ENCODE measurements at places on chromosomes 13 and 19.
A peak's percentile ranks its signal among the peaks of the same experiment; 100 is the strongest.

DNA sequence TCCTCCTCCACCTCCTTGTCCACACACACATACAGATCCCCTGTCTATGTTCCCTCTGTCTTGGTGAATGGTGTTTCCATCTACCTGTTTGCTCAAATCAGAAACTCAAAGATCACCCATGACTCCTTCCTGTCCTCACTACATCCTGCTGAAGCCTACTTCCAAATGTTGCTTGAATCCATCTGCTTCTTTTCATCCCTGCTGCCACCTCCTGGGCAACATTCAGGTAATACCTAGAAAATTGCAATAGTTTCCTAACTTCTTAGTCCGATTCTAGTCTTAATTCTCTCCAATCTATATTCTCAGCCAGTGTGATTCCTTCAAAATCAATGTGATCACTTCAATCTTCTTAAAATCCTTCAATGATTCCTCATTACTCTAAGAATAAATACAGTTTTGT, 155.5 kb upstream of the STARD13 start:
- no peaks in the 10 kb centered on the region for H3K27me3 ChIP-seq
- no peaks in the 10 kb centered on the region for H3K36me3 ChIP-seq
- H3K4me1 ChIP-seq, result no peaks in the 10 kb centered on the region
- peak; percentile 76 for DNase-seq
- no peak overlapping the region for H3K27ac ChIP-seq
- H3K4me3 ChIP-seq, result no peak overlapping the region

- no peaks in the 10 kb centered on the region for H3K4me1 ChIP-seq
- no peak overlapping the region for H3K27ac ChIP-seq
- no peaks in the 10 kb centered on the region for H3K27me3 ChIP-seq
- DNase-seq, result no peak
- H3K4me3 ChIP-seq, result no peak overlapping the region
Observed at GRCh38 chr13:75841905-75842304, 205.8 kb downstream of the LMO7 start.

DNA sequence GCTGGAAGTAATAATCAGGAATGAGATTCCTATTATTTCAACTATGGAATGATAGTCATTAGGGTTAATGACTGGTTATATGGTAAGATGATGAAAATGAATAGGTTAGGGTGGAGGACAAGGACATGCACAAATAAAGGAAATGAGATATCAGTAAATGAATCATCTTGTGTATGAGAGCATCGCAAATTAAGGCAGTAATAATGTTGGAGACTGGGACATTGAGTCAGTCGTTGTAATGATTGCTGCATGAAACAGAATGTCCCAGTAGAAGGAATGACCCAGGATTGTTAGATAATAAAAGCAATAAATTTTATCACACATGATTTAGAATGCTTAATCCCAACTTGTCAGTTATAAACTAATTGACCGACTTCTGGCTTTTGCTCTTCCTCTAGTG, 1733.7 kb upstream of the PCDH20 start:
- no peak for DNase-seq
- H3K4me1 ChIP-seq, result no peaks in the 10 kb centered on the region
- H3K36me3 ChIP-seq, result no peaks in the 10 kb centered on the region
- no peaks in the 10 kb centered on the region for H3K27me3 ChIP-seq
- H3K27ac ChIP-seq, result no peak overlapping the region

- no peaks in the 10 kb centered on the region for H3K27me3 ChIP-seq
- H3K27ac ChIP-seq, result no peak overlapping the region
- no peak overlapping the region for H3K4me3 ChIP-seq
- H3K36me3 ChIP-seq, result no peaks in the 10 kb centered on the region
Observed at GRCh38 chr19:57057036-57057686, 62.6 kb upstream of the USP29 start.

DNA sequence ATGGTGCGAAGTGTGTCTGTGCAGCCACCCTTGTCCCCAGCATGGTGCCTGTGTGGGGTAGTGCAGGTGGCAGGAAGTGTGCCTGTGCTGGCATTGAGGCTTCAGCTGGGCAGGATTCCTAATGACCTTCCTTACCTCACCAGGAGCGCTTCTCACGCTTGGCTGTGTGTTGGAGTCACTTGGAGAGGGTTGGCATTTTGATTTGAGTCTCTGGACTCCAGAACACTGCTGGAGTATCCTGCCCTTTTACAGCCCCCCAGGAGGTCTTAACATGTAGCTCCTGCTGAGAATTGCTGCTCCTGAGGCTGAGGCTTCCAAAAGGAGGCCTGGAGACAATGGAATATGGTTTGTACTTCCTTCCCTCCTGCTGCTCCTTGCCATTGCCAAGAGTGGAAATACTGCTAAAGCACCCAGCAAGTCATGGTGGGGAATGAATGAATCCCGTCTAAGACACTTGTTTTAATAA, 87.1 kb downstream of the ARHGEF7 start:
- H3K27ac ChIP-seq, result no peak overlapping the region
- no peak overlapping the region for H3K4me3 ChIP-seq
- DNase-seq, result peak; percentile 66
- no peaks in the 10 kb centered on the region for H3K27me3 ChIP-seq
- no peaks in the 10 kb centered on the region for H3K36me3 ChIP-seq

- H3K4me1 ChIP-seq, result peaks cover 5% of the 10 kb centered on the region
- peak overlapping the region; percentile 66 for H3K4me3 ChIP-seq
- peak; percentile 93 for DNase-seq
- no peaks in the 10 kb centered on the region for H3K27me3 ChIP-seq
- H3K27ac ChIP-seq, result no peak overlapping the region
Observed at GRCh38 chr19:15432629-15433518, 14.1 kb upstream of the AKAP8L start.

- no peaks in the 10 kb centered on the region for H3K27me3 ChIP-seq
- H3K4me1 ChIP-seq, result no peaks in the 10 kb centered on the region
- DNase-seq, result no peak
- no peak overlapping the region for H3K4me3 ChIP-seq
Observed at GRCh38 chr13:95123726-95124125, 177.5 kb downstream of the ABCC4 start.

DNA sequence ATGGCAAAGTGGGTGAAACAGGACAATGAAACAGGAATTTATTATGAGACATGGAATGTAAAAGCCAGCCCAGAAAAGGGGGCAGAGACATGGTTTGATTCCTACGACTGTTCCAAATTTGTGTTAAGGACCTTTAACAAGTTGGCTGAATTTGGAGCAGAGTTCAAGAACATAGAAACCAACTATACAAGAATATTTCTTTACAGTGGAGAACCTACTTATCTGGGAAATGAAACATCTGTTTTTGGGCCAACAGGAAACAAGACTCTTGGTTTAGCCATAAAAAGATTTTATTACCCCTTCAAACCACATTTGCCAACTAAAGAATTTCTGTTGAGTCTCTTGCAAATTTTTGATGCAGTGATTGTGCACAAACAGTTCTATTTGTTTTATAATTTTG, 8.6 kb downstream of the CLN5 start:
- no peaks in the 10 kb centered on the region for H3K36me3 ChIP-seq
- DNase-seq, result no peak
- no peak overlapping the region for H3K4me3 ChIP-seq
- no peak overlapping the region for H3K27ac ChIP-seq

DNA sequence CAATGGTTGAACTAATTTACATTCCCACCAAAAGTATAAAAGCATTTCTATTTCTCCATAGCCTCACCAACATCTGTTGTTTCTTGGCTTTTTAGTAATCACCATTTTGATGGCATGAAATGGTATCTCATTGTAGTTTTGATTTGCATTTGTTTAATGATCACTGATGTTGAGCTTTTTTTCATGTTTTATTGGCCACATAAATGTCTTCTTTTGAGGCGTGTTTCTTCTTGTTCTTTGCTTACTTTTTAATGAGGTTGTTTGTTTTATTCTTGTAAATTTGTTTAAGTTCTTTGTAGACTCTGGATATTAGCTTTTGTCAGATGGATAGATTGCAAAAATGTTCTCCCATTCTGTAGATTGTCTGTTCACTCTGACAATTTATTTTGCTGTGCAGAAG, 28.2 kb downstream of the ZNF714 start:
- no peak overlapping the region for H3K27ac ChIP-seq
- H3K4me1 ChIP-seq, result no peaks in the 10 kb centered on the region
- no peaks in the 10 kb centered on the region for H3K36me3 ChIP-seq
- H3K27me3 ChIP-seq, result no peaks in the 10 kb centered on the region

DNA sequence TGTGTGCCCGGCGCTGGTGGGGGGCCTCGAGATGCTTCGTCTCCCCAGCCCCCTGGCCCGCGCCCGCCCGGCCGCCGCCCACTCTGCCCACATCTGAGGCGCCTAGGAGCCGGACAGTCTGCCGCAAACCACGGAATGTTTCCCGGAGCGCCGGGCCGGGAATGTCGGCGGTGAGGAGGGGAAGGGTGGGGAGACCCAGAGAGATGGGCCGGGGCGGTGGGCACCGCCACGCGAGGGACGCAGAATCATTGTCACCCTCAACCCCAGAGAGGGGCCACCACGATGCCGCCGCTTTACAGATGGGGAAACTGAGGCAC, 46.1 kb upstream of the NFIC start:
- DNase-seq, result no peak
- H3K27me3 ChIP-seq, result no peaks in the 10 kb centered on the region
- no peaks in the 10 kb centered on the region for H3K4me1 ChIP-seq
- no peak overlapping the region for H3K4me3 ChIP-seq

GRCh38 chr19:570937-571565, 1.3 kb upstream of the BSG start:
- no peaks in the 10 kb centered on the region for H3K27me3 ChIP-seq
- peaks cover 5% of the 10 kb centered on the region for H3K4me1 ChIP-seq
- H3K36me3 ChIP-seq, result no peaks in the 10 kb centered on the region
- peak overlapping the region; percentile 48 for H3K4me3 ChIP-seq

DNA sequence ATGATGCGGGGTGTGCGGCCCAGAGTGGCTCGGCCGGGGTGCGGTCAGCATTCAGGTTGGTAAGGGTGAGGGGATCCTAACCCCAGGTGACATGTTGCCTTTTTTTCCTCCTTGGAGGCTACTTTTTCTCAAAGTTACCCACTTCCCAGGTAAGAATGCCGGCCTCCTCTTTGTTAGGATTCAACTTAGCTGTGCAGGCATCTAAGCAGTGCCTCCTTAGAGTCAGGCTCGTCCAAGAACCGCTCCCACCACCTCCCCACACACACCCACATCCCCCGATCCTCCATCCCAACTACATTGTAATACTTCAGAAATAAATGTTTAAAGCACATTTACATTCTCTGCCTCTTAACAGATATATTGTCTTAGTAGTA, 733 bp upstream of the ENOX1 start:
- no peaks in the 10 kb centered on the region for H3K36me3 ChIP-seq
- H3K27me3 ChIP-seq, result peaks cover 2% of the 10 kb centered on the region
- peak overlapping the region; percentile 44 for H3K4me3 ChIP-seq
- DNase-seq, result peak; percentile 26

DNA sequence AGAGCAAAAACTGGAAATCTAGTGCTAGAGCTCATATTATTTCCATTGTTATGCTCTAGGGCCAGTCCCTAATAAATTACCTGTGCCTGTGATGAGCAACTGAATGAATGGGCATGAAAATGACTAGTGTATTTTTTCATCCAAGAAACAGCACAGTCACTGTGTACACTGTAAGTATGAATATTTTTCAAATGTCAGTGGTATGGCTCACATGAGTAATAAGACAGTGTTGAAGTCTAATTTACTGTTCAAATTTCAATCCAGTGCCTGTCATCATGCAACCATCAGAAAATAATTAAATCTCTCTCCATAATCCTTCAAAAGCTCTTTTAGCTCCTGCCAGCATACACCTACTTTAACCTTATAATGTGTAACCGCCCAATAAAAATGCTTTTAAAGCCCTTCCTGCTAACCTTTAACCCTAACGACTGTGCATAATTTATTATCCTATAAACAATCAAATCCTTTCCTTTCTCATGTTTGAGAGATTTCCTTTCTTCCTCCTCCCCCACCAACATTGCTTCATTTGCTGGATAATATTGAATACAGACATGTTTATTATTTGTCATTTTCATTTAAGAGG, 378.3 kb downstream of the GPC5 start:
- H3K36me3 ChIP-seq, result no peaks in the 10 kb centered on the region
- no peak for DNase-seq

- H3K36me3 ChIP-seq, result peaks cover 10% of the 10 kb centered on the region
- no peaks in the 10 kb centered on the region for H3K4me1 ChIP-seq
- no peaks in the 10 kb centered on the region for H3K27me3 ChIP-seq
- no peak overlapping the region for H3K27ac ChIP-seq
Observed at GRCh38 chr19:16191216-16191908, 6.2 kb downstream of the FAM32A start.

DNA sequence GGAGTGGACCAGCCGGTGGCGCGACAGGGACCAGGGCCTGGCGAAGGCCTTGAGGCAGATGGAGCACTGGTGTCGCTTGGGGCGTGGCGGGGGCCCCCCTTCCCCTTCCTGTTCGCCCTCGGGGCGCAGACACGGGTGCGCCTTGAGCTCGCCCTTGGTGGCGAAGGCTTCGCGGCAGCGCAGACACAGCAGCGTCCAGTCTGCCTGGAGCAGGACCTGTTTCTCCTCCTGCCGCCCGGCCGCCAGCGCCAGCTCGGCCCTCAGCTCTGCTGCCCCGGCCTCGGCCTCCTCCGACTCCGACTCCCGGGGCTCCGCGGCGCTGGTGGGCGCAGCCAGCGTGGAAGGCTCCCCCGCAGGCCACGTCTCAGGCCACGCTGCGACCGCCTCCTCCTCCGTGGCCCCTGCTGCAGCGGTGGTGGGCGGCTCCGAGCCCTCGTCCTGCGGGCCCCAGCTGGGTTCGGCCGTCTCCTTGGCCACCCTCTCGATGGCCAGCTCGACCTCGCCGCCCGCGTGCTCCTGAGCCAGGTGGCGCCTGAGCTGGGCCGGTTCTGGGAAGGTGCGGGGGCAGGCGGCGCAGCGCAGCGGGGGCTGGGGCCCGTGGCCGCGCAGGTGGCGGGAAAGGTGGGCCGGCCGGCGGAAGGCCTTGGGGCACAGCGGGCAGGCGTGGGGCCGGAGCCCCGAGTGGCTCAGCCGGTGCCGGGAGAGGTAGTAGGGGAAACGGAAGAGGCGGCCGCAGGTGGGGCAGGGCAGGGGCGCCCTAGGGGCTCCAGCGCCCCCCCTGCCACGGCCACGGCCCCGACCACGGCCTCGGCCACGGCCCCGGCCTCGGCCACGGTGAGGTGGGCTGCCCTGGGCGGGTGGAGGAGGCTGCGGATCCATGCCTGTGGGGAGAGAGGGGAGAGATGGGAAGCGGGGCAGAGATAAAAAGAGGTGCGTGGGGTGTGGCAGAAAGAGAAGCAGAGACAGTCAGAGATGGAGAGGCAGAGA, 1.6 kb downstream of the ZNF579 start:
- no peak overlapping the region for H3K27ac ChIP-seq
- H3K4me1 ChIP-seq, result no peaks in the 10 kb centered on the region
- no peaks in the 10 kb centered on the region for H3K27me3 ChIP-seq
- DNase-seq, result no peak
